ENCODE measurements at places on chromosomes 1 and 21.

- DNase-seq = no peak
Measured at GRCh38 chr21:45312296-45312695, 24.6 kb upstream of the POFUT2 start.

DNA sequence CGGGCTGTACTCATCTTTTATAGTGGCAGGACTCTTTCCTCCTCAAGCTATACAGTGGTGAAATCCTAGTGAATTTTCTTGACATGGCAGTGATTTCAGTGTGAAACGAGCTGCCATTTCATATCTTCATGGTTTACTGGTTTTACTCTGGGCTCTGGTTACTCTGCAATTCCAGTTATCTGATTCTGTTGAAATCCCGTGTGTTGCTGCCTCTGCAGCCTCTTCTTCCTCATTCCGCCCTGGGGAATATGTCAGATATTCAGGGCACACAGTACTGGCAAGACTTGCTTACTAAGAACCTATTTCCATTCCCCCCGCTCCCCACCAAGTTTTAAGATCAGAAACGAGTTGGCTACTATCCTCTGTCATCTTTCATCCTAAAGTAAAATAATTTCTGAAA lies 7.9 kb upstream of the OR2B11 start:
- peak; percentile 65 for DNase-seq

DNA sequence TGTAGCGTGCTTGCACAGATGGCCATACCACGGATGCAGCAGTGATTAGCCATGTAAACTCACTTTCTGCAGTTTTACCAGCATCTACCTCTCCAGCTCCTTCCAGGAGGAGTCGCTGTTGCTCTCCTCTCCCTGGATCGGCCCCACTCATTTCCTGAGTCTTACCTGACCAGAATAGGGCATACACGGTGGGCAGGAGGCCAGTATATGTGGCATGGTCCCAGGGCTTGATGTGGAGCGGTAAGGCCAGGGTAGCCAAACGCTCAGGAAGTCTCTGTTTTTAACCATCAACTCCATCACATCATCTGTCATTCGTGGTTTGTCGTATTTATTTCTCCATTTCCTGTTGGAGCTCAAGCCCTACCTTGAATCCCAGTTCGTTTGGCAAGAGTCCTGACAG lies 163.4 kb upstream of the USP24 start:
- DNase-seq = peak; percentile 14

DNA sequence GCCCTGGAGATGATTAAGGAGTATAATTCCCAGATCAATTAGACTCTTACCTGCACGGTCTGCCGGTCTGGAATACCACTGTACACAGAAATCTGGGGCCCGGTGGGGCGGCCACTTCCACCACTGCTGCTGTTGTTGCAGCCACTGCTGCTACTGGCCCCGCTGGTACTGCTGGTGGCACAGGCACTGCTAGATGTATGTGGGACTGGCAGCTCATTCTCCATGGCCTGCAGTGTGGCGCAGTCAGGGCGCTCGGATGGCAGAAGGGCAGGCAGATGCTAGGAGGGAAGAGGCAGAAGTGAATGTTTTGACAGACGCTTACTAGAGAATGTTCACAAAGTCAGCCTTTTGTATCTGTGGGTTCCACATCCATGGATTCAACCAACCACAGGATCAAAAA lies 54.4 kb upstream of the A3GALT2 start:
- no peak for DNase-seq

- no peak for DNase-seq
Measured at GRCh38 chr21:31570824-31571566, 88.5 kb upstream of the SOD1 start.

GRCh38 chr1:109350655-109351054 lies 43.8 kb upstream of the MYBPHL start:
- DNase-seq = no peak

GRCh38 chr1:89603651-89604413 lies 29.1 kb upstream of the LRRC8C start:
- DNase-seq = peak; percentile 9

DNA sequence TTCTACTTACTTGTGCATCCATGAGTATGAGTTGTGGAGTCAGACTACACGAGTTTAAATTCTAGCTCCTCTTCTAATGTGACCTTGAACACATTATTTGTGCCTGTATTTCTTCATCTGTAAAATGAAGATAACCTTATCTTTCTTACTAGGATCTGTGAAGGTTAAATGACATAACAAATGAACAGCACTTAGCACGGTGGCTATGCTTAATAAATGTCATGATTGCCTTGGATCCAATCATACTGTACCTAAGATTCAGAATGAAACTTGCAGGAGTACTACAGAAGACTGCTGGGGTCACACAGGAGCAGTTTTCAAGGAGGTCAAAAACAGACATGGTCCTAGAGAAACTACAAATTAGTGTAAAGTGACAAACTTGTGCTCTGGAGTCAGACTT lies 22.2 kb upstream of the ALG14 start:
- no peak for DNase-seq

GRCh38 chr1:105398909-105399308 lies 1649.2 kb downstream of the AMY1C start:
- DNase-seq = no peak

GRCh38 chr21:37862536-37862935 lies 53.7 kb downstream of the KCNJ6 start:
- DNase-seq = peak; percentile 65

- no peak for DNase-seq
Measured at GRCh38 chr1:55774446-55774845, 559.3 kb upstream of the USP24 start.

DNA sequence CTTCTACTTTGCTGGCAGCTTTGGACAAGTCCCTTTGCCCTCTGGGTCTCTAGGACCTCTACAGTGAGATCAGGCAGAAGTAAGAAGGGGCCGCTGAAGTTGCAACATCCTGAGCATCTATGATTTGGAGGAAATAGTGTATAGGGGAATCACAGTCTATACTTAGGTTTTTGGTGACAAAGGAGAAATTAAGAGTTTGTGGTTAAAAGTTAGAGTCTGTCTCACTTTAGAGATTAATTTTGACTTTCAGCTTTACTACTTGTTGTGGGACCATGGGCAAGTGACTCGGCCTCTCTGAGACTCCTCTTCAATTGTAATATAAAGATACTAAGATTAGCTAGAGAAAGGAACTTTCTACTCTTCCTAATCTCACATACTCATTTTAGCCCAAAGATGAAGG lies 33.1 kb upstream of the LMX1A start:
- DNase-seq = no peak
